Activated CD4-positive, alpha-beta T cell treated with anti-CD3 and anti-CD28 coated beads, Interleukin-2, Interleukin-6, amounts not matched to agents 100 ng/mL and 50 ng/mL, durations not matched to agents 16 hours and 8 hours (primary cell): ENCODE measurements at places on chromosomes 7 and 10.

DNA sequence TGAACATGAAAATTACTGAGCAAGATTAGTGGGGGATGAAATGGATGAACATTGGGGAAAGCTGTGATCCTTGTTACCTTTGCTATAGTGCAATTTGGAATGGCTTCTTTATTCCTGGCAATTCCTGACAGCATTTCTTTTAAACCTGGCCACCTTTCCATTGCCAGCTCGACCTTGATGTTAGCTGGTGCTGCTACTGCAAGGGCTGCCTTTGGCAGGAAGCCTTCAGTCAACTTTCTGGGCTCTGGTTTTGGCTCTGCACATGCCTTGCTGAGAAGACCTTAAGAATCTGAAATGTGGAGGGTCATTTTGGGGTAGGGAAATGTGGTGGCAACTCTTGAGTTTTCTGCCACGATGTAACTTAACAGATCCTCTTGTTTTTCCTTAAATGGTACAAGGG, 64.7 kb downstream of the KAT6B start:
- DNase-seq: no peak

- DNase-seq: no peak
Measured at GRCh38 chr7:54712820-54713219, 46.2 kb downstream of the SEC61G start.

GRCh38 chr10:98367604-98368451, 47.2 kb downstream of the PYROXD2 start:
- DNase-seq: no peak

GRCh38 chr10:132883391-132883881, 58.9 kb downstream of the CFAP46 start:
- no peak for DNase-seq

DNA sequence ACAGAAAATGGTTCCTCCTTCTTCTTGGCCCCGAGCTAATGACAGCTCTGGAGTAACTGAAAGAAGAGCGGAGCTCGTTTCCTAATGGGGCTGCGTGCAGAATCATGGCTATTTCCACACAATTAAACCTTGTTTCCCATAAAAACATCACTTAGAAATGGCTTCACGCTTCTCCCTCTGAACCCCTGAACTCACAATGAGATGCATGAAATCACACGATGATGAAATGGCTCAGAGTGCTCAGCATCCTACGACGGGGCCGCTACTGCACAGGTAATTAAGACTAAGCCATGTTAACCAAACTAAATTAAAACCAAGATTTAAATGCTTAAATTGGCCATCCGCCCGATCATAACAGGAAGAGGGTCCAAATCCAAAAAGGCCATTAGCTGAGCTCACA, 80.0 kb upstream of the DNAAF5 start:
- no peak for DNase-seq

DNA sequence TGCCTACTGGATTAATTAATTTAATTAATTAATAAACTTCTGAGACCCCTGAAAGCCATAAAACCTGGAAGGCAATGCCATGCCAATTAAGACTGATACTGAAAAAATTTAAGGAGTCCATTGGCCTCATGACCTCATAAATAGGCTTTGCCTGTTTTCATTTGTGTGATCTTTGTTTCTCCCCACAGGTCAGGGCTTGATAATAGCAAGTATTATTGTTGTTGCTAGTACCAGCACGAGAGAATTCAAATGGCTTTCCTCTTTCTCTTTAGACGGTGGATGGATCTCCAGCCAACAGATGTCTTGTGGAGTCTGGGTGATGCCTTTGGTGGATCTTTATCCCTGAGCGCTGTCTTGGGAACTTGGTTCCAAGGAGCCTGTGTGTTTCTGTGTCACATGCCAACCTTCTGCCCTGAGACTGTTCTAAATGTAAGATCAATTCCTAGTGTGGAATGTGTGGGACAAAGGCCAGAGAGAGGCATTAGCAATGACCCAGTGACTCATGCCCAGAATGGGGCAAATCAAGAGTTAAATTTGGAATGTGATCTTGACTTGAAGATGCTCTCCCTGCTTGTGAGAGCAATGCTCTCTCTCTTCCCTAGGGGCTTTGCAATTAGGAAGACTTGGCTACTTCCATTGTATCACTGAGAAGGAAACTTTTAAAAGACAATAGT, 17.7 kb downstream of the ACSM6 start:
- no peak for DNase-seq

GRCh38 chr7:85030893-85031292, 156.0 kb downstream of the SEMA3D start:
- peak; percentile 4 for DNase-seq

DNA sequence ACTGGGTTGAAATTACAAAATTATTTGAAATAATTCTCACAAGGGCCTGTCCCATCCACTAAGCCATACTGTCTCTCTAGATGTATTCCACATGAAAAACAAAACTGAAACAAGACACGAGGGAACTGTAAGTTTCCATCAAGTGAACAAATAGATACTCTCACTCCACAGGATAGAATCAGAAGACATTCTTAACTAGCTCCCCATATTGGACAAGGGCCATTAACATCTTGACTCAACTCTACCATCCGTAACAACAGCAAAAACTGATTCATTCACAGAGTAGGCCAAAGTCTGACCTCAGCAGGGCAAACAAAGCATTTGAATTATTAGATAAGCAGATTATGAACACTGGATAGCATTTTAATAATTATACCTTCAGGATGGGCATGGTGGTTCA, 29.1 kb downstream of the UBE2H start:
- no peak for DNase-seq

DNA sequence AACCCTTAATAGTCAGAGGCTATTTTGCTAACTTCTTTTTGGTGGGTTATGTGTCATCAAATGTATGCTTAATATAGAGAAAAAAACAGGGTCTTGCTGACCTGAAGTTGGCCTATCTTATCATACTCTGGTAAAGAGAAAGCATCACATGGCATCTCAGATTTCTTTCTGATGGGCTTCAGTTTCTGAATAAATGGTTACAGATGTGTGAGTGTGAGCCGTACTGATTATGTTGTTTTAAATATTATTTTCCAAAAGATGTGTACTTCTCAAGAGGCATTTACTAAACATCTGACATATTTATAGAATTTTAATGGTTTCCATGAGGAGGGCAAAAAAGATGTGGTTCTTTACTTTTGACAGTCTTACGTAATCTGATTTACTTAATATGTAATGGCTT, 28.4 kb downstream of the BBS9 start:
- no peak for DNase-seq

DNA sequence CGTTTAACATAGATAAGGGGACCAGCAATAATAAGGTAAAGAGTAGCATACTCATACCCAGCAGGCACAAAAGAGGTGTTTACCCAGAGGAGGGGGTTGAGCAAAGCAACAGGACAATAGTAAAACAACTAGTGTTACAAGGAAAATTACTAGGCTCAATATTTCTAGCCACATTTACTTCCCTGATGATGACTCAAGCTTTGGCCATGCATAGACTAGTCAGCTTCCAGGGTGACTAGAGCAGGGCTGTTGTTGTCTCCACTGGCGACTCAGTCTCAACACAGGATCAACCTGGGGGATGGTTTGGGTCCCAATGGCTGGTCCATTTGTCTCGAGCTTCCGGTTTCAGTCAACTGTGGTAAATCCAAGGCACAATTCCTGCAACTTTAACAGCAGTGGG, 217.7 kb upstream of the KCND2 start:
- no peak for DNase-seq

DNA sequence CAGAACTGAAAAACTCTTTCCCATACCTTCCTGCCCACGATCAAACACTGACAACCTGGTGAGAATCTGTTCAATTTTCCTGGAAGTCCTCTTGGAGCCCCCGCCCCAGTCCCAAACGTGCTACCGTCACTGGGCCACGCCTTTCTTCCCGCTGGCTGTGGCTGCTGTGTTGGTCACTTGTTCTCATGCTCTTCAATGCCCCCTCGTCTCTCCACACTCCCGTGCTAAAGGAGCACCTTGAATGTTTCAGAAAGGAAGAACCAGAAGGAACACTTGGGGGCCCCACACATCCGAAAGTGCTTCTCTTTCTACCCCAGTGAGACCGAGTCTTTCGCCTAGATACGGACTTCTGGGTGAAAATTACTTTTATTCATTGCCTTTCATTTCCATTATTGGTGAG, 215.1 kb downstream of the DIP2C start:
- DNase-seq: no peak

DNA sequence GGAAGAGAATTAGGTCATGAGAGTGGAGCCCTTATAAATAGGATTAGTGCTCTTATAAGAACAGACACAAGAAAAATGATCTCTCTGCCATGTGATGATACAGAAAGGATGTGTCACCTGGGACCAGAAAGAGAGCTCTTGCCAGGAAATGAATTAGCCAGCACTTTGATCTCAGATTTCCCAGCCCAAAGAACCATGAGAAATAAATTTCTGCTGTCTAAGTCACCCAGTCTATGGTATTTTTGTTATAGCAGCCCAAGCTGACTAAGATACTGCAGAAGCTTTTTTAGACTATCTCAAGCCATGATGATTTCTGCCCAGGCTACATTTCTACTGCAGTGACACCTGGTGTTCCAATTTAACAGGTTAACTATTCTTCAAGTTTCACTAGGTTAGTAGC, 84.8 kb downstream of the RSU1 start:
- DNase-seq: no peak

DNA sequence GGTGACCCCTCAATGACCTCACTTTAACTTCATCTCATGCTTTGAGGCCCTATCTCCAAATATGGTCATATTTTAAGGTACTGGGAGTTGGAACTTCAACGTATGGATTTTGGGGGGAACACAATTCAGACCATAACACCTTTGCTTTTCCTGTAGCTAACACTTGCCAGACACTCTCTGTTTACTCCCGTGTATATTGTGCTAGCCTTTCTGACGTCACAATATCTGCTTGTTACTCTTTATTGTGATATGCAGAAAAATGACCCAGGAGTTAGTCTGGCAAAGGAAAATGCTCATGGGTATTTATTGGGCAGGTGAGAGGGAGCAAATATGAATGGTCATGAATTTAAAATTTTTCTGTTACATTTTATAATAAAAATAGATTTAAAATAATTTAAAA, 45.7 kb upstream of the KCND2 start:
- no peak for DNase-seq

DNA sequence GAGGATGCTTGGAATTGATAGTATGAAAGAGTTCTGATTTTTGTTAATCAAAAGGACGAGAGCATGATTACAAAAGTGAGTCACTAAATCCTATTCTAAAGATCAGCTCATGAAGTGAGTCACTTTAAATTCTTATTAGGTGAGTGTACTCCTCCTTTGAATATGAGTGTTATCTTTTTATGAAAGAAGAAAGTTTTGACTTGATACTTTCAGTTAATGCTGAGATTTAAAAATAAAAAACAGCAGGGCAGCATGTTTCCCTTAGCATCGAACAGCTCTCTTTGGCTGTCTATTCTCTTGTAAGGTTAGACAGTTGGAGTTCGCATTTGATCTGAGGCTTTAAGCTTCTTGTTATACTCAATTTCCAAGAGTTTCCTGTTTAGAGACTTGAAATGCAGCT, 222.0 kb downstream of the TWIST1 start:
- no peak for DNase-seq

DNA sequence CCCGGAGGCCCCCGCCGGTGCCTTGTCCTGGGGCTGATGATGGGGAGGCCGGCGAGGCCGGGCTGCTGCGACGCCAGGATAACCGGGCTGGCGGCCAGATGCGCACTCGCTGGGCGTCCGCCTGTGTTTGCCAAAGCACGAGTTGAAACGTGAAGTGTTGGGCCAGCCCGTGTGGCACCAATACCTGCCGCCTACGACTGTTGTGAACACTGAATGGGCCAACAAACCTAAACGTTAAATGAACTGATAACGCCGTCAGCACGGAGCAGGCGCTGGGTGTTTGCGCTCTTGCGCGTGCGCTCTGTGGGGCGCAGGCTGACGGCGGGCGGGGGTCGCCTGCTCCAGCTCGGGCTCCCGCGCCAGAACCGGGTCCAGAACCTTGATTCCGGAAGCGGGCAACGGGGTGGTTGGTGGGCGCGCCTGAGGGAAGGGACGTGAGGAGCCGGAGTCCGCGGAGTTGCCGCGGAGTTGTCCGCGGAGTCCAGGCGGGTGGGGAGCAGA, 658 bp downstream of the CYP2E1 start:
- no peak for DNase-seq

DNA sequence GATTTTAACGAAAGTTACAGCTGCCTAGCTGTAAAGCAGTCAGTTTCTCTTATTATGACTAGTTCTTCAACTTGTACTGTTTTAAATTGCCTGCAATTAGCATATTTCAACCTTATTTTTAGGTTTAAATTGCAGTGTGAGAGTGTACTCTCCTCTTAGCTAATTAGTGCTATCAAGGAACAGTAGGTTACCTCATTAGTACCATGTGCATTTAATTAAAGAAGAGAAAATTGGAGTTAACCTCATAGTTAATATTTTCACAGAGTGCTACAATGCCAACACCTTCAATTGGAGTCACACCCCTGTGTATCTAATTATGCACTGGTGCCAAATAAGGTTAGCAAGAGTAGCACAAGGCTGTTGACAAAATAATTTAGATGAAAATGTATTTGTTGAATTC, 154.6 kb downstream of the FOXP2 start:
- DNase-seq: no peak

- DNase-seq: no peak
Measured at GRCh38 chr10:5652746-5653145, 13.6 kb downstream of the ASB13 start.

DNA sequence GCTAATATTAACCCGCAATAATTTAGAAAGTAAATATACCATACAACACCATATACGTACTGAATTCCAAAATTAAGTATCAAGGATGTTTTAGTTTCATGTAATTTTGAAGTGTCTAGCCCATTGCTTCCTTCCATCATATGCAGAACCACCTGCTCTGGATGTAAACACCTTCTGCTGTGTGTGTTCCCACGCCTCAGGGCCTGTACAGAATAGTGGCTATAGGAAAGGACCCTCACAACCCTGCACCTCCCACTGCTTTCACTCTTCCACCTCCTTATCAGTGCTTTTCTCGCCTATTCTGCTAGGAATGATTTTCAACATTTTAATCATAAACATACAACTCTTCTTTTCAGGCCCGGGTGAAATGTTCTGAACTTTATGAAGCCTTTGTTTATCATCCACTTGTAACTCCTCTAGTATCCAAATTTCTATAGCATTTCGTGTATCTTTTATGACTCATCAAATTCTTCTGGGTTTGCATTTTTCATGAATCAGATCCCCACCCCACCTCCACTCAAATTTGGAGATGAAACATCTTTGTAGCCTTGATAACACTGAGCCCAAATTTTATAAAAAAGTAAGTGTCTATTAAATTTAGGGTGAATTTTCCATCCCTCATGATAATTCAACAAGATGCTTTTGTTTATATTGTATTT, 1106.8 kb upstream of the C7orf33 start:
- no peak for DNase-seq

DNA sequence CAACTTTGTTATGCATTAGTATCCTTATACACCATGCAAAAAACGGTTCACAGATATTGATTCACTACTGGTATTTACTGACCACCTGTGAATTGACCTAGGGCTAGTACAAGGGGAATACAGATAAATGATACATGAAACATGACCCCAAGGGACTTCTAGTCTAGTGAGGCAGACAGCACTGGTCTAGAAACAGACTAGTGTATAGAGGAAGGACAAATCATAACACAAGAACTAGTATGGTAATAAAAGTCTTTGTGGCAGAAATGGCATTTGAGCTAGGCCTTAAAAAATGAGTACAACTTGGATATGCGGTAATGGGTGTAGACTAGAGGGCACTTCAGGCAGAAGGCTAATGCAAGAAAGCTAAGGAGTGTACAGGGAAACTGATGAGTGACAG, 86.6 kb downstream of the SLC25A13 start:
- DNase-seq: no peak
